Activated CD4-positive, alpha-beta T cell treated with anti-CD3 and anti-CD28 coated beads for 36 hours (primary cell): ENCODE measurements at places on chromosomes 16 and 17. TPM values are rescaled to one million over a fixed set of nuclear protein-coding genes. Genes with fewer than 3 reads are reported as not detected.

GRCh38 chr17:32944248-32945020 lies 16.5 kb downstream of the TMEM98 start:
- H3K27ac ChIP-seq, result no peak overlapping the region
- H3K36me3 ChIP-seq, result no peaks in the 10 kb centered on the region
- peaks cover 3% of the 10 kb centered on the region for H3K27me3 ChIP-seq
- H3K4me1 ChIP-seq, result no peaks in the 10 kb centered on the region

- peaks cover 26% of the 10 kb centered on the region for H3K36me3 ChIP-seq
- no peaks in the 10 kb centered on the region for H3K27me3 ChIP-seq
- no peak overlapping the region for H3K4me3 ChIP-seq
- peaks cover 29% of the 10 kb centered on the region for H3K4me1 ChIP-seq
- H3K27ac ChIP-seq, result peak overlapping the region; percentile 65
These were observed 9.7 kb downstream of the RAD51C start for GRCh38 chr17:58702045-58702476.

DNA sequence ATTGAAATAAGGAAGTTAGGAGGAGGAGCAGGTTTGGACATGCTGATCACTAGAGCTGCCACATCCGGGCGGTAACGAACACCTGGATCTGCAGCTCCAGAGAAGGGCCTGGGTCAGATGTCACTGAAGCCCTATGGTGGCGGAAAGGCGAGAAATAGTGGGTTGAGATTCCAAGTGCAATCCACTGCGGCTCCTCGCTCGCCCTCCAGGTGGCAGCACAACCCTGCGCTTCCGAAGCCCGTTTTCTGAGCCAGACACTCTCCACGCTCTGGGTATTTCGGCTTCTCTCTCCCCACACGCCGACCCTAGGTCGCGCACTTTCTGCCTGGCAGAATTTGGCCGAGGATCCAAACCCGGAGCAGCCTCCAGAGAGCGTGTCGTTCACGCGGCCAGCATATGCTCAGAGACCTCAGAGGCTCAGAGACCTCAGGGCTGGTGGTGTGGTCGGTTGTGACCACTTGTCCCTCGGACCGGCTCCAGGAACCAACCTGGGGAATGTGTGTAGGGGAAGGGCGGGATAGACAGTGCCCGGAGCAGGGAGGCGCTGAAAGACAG lies 922 bp upstream of the SLC2A4 start:
- H3K4me3 ChIP-seq, result peak overlapping the region; percentile 70
- DNase-seq, result peak; percentile 92
- no peaks in the 10 kb centered on the region for H3K36me3 ChIP-seq

DNA sequence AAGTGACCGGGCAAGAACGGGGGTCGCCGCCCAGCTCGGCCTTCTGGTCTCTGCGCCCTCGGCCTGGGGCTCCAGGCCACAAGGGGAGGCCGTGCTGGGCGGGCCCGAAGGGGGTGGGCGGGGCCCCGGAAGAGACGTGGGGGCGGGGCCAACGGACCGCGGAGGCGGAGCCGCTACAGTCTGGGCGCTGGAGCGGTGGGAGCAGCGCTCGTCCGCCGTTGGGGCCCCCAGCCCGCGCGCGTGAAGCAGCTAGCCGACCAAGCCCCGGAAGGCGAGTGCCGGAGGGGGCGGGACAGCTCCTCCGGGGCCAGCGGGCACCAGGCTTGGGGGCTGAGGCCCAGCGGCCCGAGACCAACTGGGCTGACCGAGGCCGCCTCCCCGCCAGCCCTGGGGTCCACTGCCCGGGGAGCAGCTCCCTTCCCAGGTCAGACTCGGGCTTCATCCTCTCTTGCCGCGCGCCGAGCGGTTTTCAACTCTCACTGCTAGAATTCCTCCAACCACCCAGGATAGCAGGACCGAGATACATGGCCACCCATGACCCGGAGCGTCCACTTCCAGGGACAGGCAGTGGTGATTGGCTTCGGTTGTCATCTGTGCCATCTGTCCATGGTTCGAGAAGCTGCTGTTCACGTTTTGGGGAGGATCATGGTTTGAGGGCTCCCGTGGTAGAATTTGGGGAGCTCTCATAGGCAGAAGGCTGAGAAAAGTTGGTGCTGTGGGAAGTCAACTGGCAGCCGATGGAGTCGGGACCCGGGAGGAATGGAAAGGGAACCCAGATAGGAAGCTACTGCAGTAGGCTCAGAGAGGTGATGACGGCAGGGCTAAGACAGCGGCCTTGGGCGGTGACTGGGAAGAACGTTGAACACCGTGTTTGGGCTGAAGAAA lies 44.6 kb upstream of the LCMT1 start:
- peak; percentile 91 for DNase-seq
- peak overlapping the region; percentile 76 for H3K4me3 ChIP-seq
- peak overlapping the region; percentile 81 for H3K27ac ChIP-seq
- H3K36me3 ChIP-seq, result no peaks in the 10 kb centered on the region

GRCh38 chr16:84547546-84548061 lies 43.1 kb upstream of the MEAK7 start:
- no peak overlapping the region for H3K27ac ChIP-seq
- H3K4me1 ChIP-seq, result peaks cover 30% of the 10 kb centered on the region
- H3K4me3 ChIP-seq, result no peak overlapping the region
- H3K36me3 ChIP-seq, result no peaks in the 10 kb centered on the region

DNA sequence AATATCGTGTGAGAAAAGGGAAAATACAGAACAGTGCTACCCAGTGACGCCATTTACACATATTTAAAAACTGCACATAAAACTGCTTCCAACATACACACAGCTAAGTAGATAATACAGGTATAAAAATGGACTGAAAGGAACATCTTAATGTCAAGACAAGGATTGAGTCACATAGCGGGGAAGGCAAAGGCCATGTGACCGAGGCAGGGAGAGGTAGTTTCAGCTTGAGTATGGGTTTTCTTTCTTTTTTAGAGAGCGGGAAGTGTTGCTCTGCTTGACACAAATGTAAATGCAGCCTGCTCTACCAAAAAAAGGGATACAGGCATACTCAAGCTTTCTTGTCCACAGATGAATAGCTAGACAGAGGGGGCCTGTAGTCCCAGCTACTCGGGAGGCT lies 46.5 kb downstream of the SDR42E1 start:
- no peak for DNase-seq
- H3K4me1 ChIP-seq, result no peaks in the 10 kb centered on the region
- peaks cover 24% of the 10 kb centered on the region for H3K27me3 ChIP-seq
- no peak overlapping the region for H3K27ac ChIP-seq
- no peaks in the 10 kb centered on the region for H3K36me3 ChIP-seq

DNA sequence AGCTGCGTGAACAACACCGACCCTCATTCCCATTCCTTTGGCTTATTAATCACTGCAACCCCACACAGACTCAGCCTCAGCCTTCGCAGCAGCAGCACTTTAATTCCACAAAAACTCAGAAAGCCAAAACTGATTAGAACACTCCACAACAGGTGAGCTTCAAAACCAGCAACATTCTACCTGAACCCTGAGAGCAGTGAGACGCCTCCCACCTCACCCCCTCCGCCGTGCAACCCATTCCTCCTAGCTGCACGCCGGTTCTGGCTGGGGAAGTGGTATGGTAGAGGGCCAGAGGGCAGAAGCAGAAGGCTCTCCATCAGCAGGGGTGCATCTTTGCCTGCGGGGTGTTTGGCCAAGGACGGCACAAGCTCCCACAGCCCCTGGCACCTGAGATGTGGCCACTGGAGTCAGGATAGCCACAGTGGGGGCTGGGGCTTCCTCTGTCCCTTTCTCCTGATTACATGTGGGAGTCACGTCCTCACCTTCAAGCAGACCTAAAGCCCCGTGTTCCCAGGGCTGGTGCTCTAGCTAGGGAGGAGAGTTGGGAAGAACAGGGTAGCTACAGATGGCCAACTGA lies 1.6 kb downstream of the BORCS6 start:
- DNase-seq, result peak; percentile 51
- peaks cover 13% of the 10 kb centered on the region for H3K4me1 ChIP-seq
- no peaks in the 10 kb centered on the region for H3K36me3 ChIP-seq
- no peaks in the 10 kb centered on the region for H3K27me3 ChIP-seq
- H3K4me3 ChIP-seq, result no peak overlapping the region

DNA sequence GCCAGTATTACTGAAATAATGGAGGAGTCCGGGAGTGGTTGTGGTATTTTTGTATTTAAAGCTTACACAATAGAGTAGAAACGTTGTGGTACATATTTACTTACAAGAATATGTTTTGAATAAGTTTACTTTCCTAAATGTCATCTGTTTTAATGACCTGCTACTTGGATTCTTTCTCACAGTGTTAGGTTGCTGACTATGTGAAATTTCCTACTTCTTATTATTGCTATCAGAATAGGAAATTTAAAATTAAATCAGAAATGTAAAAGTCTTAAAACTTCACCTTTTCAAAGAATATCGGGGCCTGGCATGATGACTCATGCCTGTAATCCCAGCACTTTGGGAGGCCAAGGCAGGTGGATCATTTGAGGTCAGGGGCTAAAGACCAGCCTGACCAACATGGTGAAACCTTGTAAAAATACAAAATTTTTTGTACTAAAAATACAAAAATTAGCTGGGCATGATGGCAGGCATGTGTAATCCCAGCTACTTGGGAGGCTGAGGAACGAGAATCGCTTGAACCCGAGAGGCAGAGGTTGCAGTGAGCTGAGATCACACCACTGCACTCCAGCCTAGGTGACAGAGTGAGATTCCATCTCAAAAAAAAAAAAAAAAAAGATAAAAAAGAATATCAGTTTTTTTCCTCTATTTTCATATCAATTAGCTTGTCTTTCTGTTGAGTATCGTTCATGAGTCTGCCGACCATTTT lies 77.8 kb downstream of the VMP1 start:
- peak overlapping the region; percentile 71 for H3K4me3 ChIP-seq
- peaks cover 38% of the 10 kb centered on the region for H3K36me3 ChIP-seq
- peaks cover 69% of the 10 kb centered on the region for H3K4me1 ChIP-seq
- peak; percentile 33 for DNase-seq
- H3K27ac ChIP-seq, result peak overlapping the region; percentile 96
- H3K27me3 ChIP-seq, result no peaks in the 10 kb centered on the region

Gene GFAP
- total RNA-seq, result not detected

Gene KRTAP4-5
- total RNA-seq, result not detected
